ENCODE measurements at places on chromosomes 5 and 9. TPM values are rescaled to one million over a fixed set of nuclear protein-coding genes. Genes with fewer than 3 reads are reported as not detected.

The CAMSAP1 gene
- 25.5 TPM for total RNA-seq

The SPAG8 gene
- 1.6 TPM for total RNA-seq

The ABCA2 gene
- 77.6 TPM for total RNA-seq

DNA sequence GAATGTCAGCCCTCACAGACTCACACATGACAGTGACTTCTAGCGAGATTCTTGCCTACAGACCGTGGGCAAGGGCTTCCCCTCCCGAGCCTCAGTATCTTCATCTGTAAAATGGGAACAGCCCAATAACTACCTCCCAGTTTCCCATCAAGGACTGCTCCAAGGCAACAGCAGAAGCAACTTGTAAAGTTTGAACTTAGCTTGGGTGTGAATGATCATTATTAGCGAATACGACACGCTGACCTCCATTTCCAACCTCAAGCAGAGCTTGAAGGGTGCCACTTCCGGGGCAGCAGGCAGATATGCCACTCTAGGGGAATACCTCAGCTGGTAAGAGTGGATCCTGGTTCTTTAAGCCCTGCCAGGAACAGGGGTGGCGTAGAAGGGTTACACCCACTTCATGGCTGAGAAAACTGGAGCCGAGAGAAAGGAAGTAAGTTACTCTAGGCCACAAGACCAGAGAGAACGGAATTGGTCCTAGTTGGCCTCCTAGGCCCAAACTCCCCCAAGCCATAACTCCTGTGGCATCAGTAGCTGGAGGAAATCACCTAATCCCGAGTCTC lies 2.0 kb downstream of the RNF44 start:
- H3K4me3 ChIP-seq = peak overlapping the region; percentile 93
- H3K36me3 ChIP-seq = no peaks in the 10 kb centered on the region
- H3K27me3 ChIP-seq = no peaks in the 10 kb centered on the region
- H3K4me1 ChIP-seq = peaks cover 56% of the 10 kb centered on the region

- H3K27ac ChIP-seq = peak overlapping the region; percentile 79
- H3K36me3 ChIP-seq = peaks cover 15% of the 10 kb centered on the region
- peak; percentile 91 for DNase-seq
- peak overlapping the region; percentile 91 for H3K4me3 ChIP-seq
Observed at GRCh38 chr5:180803181-180804128, 849 bp upstream of the MGAT1 start.

The SLC2A8 gene
- 8.8 TPM for total RNA-seq

DNA sequence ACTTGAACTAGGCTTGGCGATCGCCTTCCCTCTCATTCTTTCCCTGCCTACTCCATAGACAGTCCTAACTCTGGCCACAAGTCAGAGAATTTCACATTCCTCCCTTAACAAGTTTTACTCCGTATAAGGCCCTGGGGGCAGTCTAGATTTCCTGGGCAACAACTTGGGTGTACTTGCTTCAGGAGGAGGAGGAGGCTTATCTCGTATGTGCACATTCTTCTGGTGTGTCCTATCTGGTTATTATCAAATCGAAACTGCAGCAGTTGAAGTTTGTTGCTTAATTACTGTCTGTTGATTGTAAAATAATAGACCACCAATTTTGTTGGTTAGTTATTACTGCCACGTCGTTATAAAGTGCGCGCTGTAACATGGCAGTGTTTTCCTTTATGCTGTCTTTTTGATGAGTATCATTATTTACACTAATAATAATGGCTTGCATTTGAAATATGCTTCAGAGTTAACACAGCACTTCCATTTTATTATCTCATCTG lies 42.0 kb downstream of the PIP5K1B start:
- H3K4me3 ChIP-seq = no peak overlapping the region
- no peak overlapping the region for H3K27ac ChIP-seq
- H3K36me3 ChIP-seq = no peaks in the 10 kb centered on the region
- DNase-seq = no peak

- no peaks in the 10 kb centered on the region for H3K36me3 ChIP-seq
- no peak overlapping the region for H3K27ac ChIP-seq
- peaks cover 15% of the 10 kb centered on the region for H3K27me3 ChIP-seq
Observed at GRCh38 chr5:169413416-169413815, 112.5 kb upstream of the SLIT3 start.
